Pulmonary artery endothelial cell (primary cell): ENCODE measurements at places on chromosomes 7 and 10. TPM values are rescaled to one million over a fixed set of nuclear protein-coding genes. Genes with fewer than 3 reads are reported as not detected.

GRCh38 chr10:111872591-111872990 lies 311.0 kb downstream of the GPAM start:
- DNase-seq, result no peak

- DNase-seq, result no peak
Measured at GRCh38 chr7:84674236-84674913, 479.8 kb upstream of the SEMA3A start.

- no peak for DNase-seq
Measured at GRCh38 chr7:66403564-66403963, 198.4 kb downstream of the TPST1 start.

GRCh38 chr10:131928248-131929095 lies 27.7 kb downstream of the PPP2R2D start:
- no peak for DNase-seq

GRCh38 chr7:106283831-106284713 lies 711 bp downstream of the NAMPT start:
- no peak for DNase-seq

- no peak for DNase-seq
Measured at GRCh38 chr7:44184206-44184872, 4.9 kb downstream of the GCK start.

DNA sequence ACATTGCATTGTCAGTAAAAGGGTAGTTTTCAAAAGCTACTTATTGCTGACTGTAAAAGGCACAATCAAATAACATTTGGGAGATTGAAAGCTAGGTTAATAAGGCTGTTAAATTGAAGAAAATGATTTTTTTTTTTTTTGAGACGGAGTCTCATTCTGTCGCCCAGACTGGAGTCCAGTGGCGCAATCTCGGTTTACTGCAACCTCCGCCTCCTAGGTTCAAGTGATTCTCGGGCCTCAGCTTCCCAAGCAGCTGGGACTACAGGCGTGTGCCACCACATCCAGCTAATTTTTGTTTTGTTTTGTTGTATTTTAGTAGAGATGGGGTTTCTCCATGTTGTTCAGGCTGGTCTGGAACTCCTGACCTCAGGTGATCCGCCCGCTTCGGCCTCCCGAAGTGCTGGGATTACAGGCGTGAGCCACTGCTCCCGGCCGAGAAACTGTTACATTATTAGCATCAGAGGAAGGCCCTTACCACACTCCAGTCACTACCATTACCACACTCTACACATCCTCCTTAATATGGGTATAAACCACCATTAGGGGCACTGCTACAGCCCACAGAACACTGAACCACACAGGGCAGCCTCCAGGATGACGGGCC lies 1.0 kb downstream of the CYP51A1 start:
- no peak for DNase-seq

The GNGT1 gene
- total RNA-seq, result not detected in 2 replicates

DNA sequence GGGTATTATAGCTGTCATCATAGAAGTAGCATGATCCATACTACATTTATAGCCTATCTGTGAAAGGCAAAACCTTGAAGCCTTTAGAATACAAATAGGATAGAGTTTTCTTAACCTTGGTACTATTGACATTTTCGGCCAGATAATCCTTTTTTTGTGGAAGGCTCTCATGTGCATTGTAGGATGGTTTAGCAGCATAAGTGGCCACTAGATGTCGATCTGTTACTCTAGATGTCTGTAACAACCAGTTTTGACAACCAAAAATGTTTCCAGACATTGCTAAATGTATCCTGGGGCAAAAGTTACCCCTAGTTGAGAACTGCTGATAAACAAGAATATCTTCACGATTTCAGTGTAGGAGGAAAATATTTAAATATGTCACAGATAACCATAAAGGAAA lies 319.4 kb upstream of the GALNT17 start:
- no peak for DNase-seq
